ENCODE measurements at places on chromosomes 13 and 19.

DNA sequence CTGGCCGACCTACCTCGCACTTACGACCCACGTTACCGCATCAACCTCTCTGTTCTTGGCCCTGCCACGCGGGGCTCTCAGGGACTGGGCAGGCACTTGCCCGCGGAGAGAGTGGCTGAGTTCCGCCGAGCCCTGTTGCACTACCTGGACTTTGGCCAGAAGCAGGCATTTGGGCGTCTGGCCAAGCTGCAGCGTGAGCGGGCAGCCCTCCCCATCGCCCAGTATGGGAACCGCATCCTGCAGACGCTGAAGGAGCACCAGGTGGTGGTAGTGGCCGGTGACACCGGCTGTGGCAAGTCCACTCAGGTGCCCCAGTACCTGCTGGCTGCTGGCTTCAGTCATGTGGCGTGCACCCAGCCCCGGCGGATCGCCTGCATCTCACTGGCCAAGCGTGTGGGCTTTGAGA lies 4.2 kb downstream of the DHX34 start:
- no peak for DNase-seq

GRCh38 chr19:17448131-17448967 lies at the start of gene TMEM221:
TSS of gene TMEM221 (minus strand) at chr19:17448668. CDS start at chr19:17448462, 206 bp downstream.
- peak; percentile 86 for DNase-seq

- no peak for DNase-seq
Observed at GRCh38 chr19:12085074-12085818, 20.7 kb downstream of the ZNF844 start.

GRCh38 chr19:43554317-43554895 lies 20.9 kb downstream of the XRCC1 start:
- DNase-seq = no peak

GRCh38 chr19:1471010-1471514 lies 8.0 kb downstream of the C19orf25 start:
- peak; percentile 90 for DNase-seq

DNA sequence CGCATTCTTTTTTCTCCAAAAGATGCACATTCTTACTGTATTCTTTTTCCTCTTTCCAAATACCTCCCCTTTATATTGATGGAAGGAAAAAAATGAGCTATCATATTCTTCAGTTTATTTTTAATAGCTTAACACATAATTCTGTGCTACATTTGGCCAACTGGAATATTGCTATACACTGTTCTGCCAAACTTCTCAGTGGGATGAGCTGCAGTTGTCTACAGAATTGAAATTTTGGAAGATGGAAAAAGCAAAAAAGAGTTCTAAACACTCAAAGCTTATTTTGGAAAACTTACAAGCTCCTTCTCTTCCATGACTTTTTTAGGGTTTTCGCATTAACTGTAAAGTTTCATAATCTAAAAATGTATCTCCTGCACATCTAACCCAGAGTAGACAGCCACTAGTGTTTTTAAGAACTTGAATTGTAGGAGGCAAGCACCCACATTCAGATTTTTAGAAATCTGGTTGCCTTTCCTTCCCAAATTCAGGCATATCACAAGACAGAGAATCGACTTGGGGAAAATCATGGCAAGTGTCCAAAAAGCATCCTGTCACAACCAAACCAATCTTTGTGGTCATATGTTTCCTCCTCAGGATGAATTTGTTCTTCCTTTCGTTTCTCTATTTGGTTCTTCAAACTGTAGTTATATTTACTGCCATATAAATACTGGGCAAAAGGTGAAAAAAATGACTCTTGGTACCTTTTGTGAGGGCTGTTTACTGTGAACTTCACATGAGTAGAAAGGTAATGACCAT lies 111.4 kb upstream of the FRY start:
- no peak for DNase-seq

- no peak for DNase-seq
Observed at GRCh38 chr13:33870046-33870668, 52.2 kb downstream of the RFC3 start.

DNA sequence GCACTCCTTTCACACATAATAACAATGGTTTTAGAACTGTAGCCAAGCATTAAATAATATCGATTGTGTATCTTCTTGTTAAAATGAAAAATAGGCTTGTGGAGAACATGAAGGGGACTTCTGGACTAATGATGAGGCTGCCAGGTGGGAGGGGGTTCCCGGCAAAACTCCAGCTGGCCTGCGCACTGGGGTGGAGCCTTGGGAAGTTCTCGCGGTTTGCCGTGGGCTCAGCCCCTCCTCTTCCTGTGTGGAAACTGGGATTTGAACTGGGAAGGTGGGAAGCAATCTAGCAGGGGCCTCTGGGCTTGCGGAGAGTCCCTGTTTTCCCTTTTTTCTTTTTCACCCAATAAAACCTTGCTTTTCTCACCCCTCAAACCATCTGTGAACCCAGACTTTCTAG lies 113.7 kb upstream of the SLITRK1 start:
- no peak for DNase-seq

DNA sequence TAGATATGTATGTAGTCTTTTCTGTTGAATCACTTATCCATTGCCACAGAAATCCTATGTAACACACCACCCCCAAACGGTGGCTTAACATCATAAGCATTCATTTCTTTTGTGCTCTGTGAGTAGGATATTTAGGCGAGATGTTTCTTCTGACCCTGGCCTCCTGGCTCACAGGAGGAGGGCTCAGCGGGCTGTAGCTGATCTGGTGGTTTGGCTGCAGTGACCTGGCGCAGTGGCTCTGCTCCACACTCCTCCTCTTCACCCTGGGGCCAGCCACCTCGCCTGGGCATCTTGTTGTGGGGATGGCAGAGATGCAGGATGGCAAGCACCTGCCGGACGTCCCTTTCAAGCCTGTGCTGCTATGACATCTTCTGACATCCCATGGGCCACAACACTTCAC lies 147.1 kb upstream of the IRS2 start:
- DNase-seq = peak; percentile 51

- peak; percentile 99 for DNase-seq
Observed at GRCh38 chr19:51422053-51422448, 4.6 kb upstream of the SIGLEC10 start.

- no peak for DNase-seq
Observed at GRCh38 chr19:42380155-42380554, 9.9 kb downstream of the CNFN start.

DNA sequence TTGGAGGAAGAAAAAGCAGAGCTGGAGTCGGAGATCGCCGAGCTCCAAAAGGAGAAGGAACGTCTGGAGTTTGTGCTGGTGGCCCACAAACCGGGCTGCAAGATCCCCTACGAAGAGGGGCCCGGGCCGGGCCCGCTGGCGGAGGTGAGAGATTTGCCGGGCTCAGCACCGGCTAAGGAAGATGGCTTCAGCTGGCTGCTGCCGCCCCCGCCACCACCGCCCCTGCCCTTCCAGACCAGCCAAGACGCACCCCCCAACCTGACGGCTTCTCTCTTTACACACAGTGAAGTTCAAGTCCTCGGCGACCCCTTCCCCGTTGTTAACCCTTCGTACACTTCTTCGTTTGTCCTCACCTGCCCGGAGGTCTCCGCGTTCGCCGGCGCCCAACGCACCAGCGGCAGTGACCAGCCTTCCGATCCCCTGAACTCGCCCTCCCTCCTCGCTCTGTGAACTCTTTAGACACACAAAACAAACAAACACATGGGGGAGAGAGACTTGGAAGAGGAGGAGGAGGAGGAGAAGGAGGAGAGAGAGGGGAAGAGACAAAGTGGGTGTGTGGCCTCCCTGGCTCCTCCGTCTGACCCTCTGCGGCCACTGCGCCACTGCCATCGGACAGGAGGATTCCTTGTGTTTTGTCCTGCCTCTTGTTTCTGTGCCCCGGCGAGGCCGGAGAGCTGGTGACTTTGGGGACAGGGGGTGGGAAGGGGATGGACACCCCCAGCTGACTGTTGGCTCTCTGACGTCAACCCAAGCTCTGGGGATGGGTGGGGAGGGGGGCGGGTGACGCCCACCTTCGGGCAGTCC lies 5.0 kb downstream of the FOSB start:
- DNase-seq = peak; percentile 67

DNA sequence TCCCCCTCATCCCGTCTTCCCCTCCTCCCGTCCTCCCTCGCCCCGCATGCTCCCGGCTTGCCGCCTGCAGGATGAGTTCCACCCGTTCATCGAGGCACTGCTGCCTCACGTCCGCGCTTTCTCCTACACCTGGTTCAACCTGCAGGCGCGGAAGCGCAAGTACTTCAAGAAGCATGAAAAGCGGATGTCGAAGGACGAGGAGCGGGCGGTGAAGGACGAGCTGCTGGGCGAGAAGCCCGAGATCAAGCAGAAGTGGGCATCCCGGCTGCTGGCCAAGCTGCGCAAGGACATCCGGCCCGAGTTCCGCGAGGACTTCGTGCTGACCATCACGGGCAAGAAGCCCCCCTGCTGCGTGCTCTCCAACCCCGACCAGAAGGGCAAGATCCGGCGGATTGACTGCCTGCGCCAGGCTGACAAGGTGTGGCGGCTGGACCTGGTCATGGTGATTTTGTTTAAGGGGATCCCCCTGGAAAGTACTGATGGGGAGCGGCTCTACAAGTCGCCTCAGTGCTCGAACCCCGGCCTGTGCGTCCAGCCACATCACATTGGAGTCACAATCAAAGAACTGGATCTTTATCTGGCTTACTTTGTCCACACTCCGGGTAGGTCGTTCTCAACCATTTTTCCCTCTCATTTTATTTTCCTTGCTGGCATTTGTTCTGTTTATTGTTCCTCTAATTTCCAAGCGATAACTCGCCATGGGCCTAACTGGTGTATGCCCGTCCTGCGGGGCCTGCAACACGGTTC lies 29.8 kb downstream of the NFIX start:
- DNase-seq = peak; percentile 77

- no peak for DNase-seq
Observed at GRCh38 chr19:31783592-31783991, 434.4 kb upstream of the TSHZ3 start.

DNA sequence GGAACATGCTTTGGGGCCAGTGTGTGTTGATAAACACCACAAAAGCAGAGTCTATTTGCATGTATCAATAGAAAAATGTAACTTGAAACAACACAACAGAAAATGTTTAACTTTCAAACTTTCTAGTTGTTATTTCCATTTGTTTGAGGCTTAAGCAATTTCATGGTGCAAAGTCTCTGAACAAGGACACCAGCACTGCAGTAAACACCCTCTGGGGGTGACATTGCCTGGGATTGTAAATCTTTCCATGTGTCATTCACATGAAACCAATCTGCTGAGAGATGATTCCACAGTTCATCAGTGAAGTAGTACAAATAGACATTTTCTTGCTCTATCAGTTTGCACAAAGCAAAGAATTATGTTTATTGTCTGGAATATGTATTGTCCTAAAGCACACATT lies 124.5 kb downstream of the ITGBL1 start:
- DNase-seq = no peak

- DNase-seq = no peak
Observed at GRCh38 chr19:35146746-35147459, 3.8 kb downstream of the FXYD7 start.

- peak; percentile 64 for DNase-seq
Observed at GRCh38 chr13:83780227-83780626, 102.0 kb downstream of the SLITRK1 start.

GRCh38 chr13:78085434-78086225 lies 167.0 kb upstream of the EDNRB start:
- no peak for DNase-seq

DNA sequence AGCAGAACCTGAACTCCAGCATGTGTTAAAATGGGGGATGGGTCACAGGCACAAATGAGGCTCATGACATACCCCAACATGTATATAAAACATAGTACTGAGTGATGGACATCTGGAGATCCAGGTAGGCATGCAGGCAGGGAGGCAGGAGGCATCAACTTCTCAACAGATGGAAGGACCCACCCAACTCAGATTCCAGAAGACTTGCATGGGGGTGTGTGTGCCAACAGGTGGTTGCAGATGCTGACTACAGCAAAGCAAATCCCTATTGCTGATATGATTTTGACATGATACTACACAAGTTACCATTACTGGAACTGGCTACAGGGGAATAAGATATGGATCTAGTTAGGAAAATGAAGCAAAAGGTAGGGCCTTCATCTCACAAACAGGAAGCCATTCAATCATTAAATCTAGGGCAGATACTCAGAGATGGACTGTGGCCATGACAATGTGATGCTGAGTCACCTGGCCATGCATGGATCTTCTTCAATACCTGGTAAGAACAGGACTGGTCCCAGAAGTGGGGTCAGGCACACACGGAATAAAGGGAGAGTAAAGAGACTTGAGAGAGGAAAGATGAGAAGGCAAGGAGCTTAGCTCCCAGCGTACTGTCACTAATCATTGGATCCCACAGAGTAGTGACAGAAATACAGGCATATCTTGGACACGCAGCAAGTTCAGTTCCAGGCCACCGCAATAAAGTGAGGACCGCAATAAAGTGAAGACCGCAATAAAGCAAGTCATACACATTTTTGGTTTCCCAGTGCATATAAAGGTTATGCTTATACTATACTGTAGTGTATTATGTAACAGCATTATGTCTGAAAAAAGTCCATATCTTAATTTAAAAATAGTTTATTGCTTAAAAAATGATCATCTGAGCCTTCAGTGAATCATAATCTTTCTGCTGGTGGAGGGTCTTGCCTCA lies 91.3 kb downstream of the USP12 start:
- DNase-seq = no peak

DNA sequence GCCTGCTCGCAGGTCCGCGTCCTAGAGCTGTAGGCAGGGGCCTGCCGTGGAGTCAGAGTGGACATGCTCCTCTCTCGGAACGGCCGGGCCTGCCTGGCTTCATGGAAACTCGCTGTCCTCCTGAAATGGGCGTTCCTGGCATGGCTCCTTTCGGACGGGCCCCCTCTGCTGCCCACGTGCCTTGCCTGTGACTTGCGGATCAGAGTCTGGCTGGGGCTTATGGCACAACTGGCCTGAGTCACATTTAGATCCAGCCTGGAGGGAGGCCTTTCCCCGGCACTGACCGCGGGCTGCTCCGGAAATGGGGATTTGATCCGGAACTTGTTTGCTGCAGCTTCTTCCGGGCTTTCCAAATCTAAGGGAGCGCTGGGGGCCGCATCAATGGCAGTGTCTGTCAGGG lies 28.1 kb downstream of the THSD1 start:
- DNase-seq = no peak

GRCh38 chr19:9847087-9847671 lies 12.1 kb downstream of the PIN1 start:
- peak; percentile 91 for DNase-seq

DNA sequence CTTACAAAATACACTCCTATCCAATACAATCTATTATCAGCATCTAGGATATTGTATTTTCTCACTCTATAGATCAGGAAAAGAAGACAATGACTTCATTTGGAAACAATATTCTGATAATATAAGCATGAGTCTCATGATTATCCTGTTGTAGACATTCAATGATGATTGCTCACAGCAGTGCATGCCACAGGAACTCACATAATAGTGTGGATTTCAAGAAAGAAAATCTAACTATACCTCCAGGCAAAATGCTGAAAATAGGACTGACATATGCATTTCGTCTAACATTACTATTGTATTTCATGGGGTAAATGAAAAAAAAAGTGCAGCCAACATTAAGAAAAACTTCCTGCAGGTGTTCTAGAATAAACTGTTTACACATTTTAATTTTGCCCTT lies 122.6 kb downstream of the POSTN start:
- DNase-seq = no peak

DNA sequence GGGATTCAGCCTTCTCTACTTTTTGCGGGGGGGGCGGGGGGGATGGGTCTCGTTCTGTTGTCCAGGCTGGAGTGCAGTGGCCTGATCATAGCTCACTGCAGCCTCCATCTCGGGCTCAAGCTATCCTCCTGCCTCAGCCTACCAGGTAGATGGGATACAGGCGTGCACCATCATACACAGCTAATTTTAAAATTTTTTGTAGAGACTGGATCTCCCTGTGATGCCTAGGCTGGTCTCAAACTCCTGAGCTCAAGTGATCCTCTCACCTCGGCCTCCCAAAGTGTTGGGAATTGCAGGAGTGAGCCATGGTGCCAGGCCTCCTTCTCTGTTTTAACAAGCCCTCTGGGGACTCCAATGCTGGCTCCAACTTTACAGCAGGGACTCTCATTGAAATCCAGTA lies 569 bp upstream of the ZNF792 start:
- no peak for DNase-seq

Measured in endodermal cell (in vitro differentiated cells).